ENCODE measurements at places on chromosomes 3 and 15.

GRCh38 chr3:105274958-105275357 is 91.8 kb upstream of the ALCAM start:
- DNase-seq = peak; percentile 36

GRCh38 chr3:15299036-15299435 is 33.4 kb downstream of the SH3BP5 start:
- DNase-seq = no peak

DNA sequence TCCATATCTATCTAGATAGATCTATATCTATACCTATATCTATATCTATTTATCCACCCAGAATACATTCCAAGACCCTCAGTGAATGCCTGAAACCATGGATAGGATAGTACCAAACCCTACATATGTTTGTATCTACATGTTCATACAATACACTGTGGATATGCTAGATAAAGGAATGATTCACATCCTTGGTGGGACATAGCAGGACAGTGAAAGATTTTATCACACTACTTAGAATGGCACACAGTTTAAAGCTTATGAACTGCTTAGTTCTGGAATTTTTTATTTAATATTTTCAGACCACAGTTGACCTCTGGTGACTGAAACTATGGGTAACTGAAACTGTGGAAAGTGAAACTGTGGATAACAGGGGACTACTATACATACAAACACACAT is 198.8 kb upstream of the TTC14 start:
- DNase-seq = no peak

GRCh38 chr15:89075101-89075640 is 13.1 kb upstream of the ABHD2 start:
- DNase-seq = no peak

DNA sequence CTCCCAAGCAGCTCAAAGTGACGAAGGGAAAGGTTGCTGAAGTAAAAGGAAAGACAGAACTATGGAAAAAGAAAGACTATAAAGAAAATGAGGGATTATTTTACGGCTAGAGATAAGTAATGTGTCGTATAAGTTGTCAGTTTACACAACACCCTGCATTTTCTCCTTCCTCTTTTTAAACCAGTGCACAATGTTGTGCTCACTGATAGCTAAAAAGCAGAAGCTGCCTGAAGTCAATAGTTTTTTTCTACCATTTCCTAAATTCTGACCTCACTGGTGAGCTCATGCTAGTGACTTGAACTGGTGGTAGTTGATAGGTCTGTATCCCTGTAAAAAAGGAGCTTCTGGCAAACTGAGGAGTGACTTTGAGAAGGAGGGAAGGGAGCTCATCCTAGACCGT is 368.6 kb upstream of the GBE1 start:
- no peak for DNase-seq

GRCh38 chr3:179957264-179957845 is 79.4 kb downstream of the PEX5L start:
- no peak for DNase-seq

DNA sequence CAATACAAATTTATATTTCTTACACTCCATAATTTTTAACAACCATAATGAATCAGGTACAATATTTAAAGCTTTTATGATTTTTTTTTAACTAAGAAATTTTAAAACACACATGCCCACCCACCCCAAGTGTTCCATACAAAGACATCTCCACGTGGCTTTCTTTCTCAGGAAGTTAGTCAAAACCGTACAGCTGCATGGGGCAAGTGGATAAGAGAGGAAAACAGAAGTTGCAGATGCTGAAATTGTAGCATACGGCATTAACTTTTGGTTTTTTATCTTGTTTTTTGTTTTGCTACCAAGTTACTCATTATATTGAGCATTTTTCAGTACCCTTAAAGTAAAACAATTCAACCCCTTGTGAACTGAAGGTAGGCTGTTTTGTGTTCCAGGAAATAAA is 14.8 kb downstream of the GNB4 start:
- no peak for DNase-seq

DNA sequence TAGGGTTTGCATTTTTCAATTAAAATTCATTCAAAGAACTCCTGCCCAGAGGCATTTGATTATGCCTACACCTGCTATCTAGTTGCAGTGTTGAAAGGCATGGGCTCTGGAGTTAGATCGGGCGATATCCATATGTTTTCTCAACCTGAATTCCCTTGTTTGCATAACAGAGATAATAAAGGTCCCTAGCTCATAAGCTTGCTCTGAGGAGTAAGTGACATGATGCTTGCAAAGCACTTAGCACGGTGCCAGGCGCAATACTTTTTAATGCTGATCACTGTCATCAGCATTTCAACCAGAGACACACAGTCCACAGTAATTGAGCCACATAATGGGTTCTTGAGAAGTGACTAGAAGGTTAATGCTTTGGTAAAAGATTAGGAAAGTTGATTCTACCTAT is 106.3 kb upstream of the SAMMSON start:
- DNase-seq = no peak

DNA sequence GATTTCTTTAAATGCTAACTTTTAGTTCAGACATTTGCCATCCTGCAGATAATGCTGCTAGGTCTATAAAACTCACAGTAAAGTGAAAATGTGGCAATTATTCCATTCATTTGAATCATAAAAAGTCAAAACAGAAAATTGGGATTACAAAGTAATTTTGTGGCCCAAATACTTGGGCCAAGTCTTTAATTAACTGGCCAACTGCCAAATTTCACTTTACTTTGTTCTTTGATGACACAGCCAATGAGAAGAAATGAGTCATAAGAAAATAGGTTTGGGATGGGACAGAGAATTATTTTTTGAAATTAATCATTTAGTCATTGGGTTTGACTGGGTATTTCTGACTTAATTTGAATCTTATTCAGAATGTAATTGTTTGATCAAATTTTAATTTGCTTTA is 89.8 kb upstream of the SLC2A2 start:
- peak; percentile 25 for DNase-seq

DNA sequence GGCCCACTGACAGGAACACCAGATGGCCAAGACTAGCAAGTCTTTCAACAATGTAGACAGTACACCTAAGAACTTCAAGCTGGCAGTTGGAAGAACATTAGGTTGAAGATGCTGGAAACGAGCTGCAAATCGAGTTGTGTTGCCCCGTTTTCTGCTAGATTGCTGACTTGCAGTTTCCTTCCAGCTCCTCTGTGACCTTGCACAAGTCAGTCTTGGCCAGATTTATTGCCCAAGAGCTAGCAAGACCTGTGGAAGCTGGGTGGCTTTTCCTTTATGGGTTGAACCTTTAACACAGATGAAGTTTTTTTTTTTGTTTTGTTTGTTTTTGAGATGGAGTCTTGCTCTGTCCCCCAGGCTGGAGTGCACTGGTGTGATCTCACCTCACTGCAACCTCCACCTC is 2.9 kb upstream of the RBM6 start:
- DNase-seq = no peak

DNA sequence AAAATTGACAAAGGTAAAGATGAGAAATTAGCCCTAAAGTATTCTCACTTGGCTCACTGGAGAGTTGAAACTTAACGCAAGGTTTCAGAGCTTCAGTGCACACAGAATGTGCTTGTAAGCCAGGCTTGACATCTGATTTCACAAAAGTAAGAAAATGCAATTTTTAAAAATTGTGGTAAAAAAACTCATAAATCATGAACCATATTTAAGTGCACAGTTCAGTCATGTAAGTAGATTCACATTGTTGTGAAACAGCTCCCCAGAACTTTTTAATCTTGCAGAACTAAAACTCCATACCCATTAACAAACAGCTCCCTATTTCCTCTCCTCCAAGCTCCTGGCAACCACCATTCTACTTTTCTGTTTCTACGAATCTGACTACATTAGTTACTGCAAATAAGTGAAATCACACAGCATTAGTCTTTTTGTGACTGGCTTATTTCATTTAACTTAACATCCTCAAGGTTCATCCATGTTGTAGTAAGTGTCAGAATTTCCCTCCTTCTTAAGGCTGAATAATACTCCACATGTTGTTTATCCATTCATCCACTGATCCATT is 14.5 kb downstream of the RTP3 start:
- no peak for DNase-seq

GRCh38 chr3:13275376-13276005 is 144.6 kb downstream of the NUP210 start:
- DNase-seq = no peak

GRCh38 chr3:155292133-155292532 is 1.4 kb downstream of the STRIT1 start:
- peak; percentile 64 for DNase-seq

DNA sequence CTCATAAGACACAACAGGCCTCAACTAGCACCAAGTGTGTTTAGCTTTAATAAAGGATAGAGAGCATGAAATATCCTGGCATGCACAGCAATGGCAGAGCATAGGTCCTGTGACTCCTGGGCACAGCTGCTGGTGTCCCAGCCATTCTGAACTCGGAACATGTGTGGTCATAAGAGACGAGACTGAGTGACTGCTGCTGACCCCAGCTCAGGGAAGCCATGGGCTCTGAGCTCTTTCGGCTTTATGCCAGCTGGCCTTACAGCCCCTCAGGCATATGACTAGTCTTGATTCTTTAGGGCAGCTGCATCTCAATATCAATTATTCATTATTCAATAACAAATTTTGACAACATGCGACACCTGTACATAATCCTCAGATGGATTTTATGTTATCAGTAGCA is 62.4 kb upstream of the TOPAZ1 start:
- DNase-seq = no peak

DNA sequence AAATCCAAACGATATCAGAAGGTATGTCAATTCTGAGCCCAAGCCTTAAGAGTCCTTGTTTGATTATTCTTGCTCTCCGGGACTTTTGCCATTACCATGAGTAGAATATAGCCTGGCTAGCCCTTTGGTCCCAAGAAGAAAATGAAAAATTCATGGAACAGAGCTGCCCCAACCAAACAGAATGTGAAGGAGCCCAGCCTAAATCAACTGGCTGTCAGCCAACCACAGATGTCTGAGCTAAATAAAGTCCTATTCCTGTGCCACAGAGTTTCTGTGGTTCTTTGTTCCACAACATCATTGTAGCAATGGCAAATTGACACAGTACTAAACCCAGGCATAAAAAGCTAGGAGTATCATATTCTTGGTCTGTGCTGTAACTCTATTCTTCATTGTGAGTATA is 185.2 kb downstream of the CPNE4 start:
- no peak for DNase-seq

DNA sequence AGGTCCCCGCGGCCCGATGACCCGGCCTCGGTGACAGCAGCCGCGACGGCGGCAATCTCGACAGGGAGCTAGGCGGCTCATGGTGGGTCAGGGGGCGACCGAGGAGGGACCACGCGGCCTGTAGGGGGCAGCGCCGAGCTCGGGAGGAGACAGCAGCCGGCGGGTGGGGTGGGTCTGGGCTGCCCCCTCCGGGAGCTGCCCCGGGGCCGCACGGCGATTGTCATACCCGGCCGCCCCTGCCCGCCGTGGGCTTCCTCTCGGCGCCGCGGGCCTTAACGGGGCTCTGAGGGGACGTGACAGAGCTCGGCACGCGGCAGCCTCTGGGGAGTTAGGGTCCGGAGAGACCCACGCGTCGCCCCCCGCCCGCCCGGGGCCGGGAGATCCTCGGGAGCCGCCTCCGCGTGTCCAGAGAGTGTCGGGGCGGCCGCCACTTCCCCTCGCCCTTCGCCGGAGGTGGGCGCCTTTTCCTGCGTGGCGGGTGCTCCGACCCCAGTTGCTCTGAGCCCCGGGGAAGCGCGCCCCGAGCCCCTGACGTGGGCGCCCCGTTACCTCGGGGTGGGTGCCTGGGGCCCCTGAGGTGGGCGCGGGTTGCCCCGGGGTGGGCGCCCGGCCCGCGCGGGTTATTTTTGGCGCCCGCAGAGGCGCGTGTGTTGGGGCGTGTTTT is 539 bp upstream of the PLCL2 start:
- peak; percentile 25 for DNase-seq

DNA sequence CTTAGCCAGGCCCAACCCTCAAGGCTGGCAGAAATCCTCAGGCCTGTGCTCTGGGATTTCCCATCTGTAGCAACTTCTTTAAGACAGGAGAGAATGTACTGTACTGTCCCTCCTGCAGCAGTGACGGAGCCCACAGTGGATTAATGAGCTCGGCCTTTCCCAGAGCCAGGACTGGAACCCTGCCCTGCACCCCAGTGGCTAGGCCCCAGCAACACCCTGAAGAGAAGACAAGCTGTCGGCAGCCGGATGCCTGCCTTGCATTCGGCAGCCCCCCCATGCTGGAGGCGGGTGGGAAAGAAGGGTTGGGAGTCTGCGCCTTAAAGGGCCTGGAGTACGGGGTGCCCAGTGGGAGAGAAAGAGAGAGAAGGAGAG is 32.0 kb downstream of the KLHL25 start:
- no peak for DNase-seq

- DNase-seq = no peak
These were observed at the start of gene LSMEM2 for GRCh38 chr3:50278880-50279224. Gene LSMEM2, plus strand, starts transcription at chr3:50279087. Its CDS starts 27 bp downstream, at chr3:50279114.

GRCh38 chr15:29056839-29057450 is 171.2 kb downstream of the APBA2 start:
- DNase-seq = no peak

Data from AG10803 (cell line).